ENCODE measurements at places on chromosomes 5 and 9.

DNA sequence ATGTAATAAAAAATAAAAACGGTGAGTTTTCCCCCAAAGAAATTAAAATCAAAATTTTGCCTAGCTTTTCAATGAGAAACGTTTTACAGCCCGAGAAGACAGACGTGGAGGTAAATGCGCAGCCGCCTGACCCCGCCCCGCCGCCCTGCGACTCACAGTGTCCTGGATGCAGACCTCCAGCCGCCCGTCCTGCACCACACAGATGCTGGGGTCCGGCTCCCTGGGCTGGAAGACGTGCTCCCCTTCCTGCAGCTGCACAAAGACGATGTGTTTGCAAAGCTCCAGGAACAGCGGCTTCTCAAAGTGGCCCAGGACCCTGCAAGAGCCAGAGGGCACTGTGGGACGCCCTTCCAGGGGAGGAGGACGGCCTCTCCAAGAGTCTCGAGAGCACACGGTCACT lies 7.7 kb downstream of the PNPLA7 start:
- DNase-seq = no peak

GRCh38 chr5:158751961-158752655 lies 347.6 kb downstream of the EBF1 start:
- no peak for DNase-seq

- no peak for DNase-seq
These were observed 28.3 kb downstream of the IARS1 start for GRCh38 chr9:92265154-92265553.

GRCh38 chr5:80067531-80068245 lies 32.5 kb downstream of the THBS4 start:
- DNase-seq = no peak

- DNase-seq = no peak
These were observed 456.0 kb upstream of the CTNND2 start for GRCh38 chr5:12360218-12360617.

DNA sequence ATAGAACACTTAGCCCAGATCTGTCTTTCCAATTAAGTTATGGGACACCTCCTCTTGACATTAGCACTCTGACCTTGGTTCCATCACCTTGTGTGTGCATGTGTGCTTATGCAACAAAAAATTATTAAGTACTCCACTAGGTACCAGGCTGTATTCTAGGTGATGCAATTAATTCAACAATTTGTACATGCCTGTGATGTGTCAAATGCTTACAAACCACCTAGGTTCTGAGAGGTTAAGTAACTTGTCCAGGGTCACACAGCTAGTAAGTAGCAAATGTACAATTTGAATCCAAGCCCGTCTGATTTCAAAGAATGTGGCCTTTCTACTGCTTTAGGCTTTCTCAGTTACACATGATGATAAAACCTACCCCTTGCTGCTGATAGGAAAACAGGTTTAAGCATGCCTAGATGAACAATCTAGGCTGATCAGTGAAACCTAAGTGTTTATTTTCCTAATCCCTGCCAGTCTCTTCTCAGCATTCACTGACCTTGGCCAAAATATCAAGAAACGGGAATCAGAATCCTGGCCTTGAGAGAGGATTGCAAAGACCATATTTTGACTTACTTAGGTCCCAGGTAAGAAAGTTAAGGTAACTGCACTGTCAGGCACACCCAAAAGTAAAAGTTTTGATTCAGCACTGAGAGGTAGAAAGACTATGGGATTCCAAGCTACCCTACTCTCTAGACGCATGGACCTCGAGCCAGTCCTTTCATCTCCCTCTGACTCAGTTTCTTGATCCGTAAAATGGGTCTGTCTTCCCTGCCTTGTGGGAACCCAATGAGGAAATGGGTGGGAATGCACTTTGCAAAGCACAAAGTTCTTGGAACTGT lies 1.0 kb downstream of the TBC1D2 start:
- no peak for DNase-seq

DNA sequence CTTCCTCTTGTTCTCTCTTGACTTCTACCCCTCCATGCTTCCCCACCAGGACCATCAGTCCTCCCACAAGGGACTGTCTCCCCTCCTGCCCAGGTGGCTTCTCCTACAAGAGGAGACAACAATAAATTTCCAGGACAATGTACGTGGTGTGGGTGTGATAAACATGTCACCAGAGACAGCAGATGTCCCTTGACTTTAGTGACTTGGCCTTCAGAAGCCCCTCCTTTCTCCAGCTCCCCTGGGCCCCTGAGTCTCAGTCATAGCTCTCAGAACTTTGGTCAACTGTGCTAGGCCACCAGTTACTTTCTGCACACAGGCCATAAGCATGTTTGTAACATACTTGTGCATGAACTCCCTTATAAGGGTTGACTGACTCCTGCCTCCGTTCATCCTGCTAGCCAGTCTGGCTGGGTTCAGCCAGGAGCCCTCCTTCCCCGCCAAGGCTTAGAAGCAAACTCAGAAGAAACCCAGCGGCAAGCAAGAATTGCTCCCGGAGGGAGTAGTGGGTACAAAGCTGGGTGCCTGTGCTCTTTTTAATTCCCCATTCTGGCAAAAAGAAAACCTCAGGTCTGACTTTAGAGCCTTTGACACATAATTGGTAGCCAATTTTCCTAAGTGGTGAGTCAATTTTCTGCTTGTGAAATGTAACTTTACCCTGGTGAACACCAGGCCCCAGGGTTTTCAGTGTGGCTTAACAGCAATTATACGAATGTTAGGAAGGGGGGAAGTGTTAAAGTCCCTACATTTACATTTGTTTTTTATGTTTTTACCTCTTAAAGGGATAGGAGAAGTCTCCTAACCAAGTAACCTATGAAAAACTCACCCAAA lies 49.2 kb downstream of the EBF1 start:
- no peak for DNase-seq

DNA sequence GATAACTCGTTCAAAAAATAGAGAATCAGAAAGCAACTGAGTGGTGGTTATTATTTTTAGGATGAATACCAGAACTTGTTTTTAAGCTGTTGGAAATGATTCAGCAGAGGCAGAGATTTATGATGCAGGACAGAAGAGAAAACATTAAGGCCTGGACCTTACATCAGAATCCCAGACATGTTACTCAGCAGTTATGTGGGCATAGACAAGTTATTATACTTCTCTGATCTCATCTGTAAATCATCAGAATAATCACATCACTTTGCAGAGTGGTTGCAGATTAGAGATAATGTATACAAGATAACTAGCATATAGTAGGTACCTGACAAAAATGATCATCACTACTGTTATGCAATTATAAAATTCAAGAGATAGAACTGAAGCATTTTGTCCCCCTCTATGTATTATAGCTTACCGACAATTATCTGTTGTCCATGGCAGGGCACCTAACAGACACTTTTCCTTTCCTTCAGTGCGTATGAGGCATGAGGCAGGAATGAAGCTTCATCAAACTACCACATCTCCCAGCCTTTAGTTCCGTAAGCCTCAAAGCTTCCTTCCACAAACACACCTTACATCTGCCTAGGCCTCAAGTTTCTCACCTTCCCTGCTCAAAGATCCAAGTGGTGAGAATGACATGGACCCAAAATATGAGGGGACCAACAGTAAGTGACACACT lies 165.9 kb downstream of the DENND1A start:
- no peak for DNase-seq

- DNase-seq = no peak
These were observed 87.7 kb downstream of the FOCAD start for GRCh38 chr9:20771729-20772128.

GRCh38 chr5:117486261-117486660 lies 911.6 kb upstream of the SEMA6A start:
- DNase-seq = no peak

- DNase-seq = no peak
These were observed 488.3 kb downstream of the KDM4C start for GRCh38 chr9:7245976-7246580.

DNA sequence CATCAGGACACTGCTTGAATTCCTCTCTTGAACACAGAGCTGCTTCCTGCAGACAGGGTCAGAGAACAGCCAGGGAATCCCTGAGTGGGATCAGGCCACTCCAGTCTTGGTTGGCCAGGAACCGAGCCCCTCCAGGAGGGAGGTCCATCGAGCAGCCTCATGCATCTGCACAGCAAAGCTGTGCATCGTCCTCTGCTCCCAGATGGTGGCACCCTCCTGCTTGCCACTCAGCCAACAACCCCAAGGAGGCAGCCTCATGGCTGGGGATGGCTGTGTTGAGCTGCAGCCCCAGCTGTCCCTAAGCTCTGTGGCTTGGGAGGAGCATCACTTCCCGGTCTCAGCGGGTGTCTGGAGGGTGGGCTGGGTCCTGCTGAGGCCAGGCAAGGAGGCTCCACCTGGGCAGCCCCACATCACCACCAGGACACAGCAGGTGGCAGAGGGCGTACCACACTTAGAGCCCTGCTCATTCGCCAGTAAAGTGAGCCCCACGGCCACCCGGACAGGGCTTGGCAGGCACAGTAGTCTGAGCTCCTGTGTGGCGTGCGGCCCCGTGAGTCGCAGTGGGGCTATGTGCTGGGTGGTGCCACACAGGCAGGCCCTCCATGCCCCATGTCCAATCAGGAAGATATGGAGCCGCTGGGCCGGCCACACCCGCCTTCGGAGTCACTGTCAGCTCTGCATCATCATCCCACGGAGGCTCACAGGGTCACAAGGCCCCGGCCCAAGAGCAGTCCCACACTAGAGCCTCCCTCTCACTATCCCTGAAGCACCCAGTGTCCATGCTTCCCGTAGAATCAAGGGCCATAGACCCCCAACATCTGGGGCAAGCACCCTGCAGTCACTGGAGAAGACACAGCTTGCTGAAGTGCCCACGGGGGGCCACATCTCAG lies 11.9 kb downstream of the LPCAT1 start:
- DNase-seq = no peak

DNA sequence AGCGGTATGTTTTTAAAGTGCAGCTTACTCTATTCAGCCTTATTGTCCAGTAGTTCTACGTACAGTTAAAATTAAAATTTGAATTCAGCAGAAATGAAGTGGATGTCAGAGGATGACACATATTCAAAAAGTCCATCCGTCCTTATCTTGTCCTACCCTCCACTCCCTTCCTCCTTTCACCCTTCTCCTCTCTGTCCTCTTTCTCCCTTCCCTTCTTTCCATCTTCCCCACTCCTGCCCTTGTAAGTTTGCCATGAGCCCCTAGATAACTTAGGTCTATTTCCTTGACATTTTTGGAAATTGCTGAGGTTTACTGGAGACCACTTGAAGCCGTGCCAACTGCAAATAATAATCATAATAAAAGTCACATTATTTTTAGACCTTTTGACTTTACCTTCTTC lies 67.6 kb downstream of the TRIO start:
- no peak for DNase-seq

DNA sequence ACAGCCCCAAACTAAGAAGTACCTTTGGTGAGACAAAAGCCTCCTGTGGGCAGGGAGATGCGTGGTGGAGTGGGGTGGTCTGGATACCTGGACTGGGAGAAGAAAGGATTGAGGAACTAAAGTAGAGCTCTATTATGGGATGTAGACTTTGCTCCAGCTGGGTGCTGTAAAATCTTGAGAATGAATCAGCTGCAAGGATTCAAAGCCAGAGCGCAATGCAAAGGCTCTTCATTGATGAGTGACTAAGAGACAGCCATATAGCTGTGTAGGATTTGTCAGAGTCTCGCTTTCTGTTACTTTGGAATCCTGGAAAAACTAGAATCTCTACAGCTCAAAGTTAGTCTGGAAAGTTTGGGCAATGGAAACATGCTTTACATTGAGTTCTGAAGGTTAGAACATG lies 159.9 kb downstream of the TAF11L14 start:
- DNase-seq = no peak

DNA sequence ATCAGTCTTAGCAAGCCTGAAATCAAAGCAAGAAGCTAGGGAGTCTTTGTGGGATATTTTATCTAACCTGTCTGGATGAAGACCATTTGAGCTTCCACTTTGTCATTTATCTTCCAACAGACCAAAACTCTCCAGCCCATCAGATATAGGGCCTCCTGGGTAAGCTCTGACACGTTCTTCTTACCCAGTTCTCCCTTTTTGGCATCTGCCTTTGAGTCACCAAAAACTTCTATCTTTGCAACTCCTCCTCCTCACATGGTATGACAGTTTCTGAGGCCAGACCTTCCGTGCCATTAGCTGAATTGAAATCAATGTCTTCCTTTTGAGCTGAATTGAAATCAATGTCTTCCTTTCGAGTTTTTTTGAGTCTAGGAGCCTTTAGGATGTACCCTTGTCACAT lies 156.6 kb upstream of the SPRY4 start:
- DNase-seq = no peak

DNA sequence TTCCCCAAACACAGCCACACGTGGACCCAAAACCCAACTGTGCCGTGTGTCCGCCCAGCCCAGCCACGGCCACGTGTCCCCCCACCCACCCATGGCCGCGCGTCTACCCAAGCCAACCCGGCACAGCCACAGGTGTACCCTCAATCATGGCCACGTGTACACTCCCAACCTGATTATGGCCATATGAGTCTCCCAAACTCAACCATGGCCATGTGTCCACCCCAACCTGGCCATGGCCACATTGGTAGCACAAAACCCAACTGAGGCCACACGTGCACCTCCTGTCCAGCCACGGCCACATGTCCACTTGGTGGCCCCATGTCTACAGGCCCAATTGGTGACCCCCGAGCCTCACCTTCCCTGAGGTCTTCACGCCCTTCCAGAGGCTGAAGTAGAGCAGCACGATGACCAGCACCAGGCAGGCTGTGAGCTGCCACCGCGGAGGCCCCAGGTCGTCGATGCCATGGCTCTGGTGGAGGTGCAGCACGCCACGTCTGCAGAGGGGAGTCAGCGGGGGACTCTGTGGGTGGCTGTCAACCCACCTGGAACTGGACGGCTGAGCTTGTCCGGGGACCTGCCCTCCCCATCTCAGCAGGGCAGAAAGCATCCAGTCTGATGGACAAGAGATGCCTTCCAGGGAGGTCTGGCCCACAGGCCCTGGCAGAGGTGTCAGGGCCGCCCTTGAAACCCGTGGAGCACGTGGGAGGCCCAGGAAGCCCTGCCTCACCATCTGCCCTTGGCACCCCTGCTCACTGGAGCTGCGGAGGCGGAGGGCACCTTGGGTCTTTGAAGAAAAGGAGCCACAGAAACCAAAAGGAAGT lies 23.5 kb downstream of the SLC6A3 start:
- no peak for DNase-seq

GRCh38 chr9:97911528-97911927 lies 10.8 kb downstream of the TRMO start:
- DNase-seq = no peak

- no peak for DNase-seq
These were observed 57.0 kb downstream of the CFAP90 start for GRCh38 chr5:7793895-7794294.

DNA sequence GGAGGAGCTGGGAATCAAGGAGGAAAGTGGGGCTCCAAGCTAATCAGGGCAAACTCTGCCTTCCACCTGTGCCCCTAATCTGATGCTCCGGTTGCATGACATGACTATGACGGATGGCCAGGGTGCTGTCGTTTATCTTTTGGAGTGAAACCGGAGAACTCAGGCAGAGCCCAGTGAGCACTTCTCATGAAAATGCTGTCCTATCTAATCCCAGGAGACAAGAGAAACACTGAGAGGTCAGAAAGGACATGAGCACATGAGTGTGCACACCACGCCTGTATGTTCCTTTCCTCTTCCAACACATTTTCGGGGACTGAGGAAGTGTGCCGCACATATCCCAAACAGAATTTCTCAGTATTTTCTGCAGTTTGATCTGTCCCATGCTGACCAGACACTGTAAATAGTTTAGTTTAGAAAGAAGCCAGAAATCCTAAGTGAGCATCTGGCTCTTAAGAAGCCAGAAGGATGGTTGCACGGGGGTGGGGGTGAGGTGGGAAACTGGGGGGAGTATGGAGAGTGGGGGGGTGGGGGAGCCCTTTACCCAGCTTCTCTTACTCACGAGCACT lies 217.1 kb downstream of the TSSK1B start:
- DNase-seq = no peak
